ENCODE measurements at places on chromosomes 3 and 15.

GRCh38 chr3:187016639-187017345 lies 86.5 kb downstream of the ST6GAL1 start:
- DNase-seq = no peak

DNA sequence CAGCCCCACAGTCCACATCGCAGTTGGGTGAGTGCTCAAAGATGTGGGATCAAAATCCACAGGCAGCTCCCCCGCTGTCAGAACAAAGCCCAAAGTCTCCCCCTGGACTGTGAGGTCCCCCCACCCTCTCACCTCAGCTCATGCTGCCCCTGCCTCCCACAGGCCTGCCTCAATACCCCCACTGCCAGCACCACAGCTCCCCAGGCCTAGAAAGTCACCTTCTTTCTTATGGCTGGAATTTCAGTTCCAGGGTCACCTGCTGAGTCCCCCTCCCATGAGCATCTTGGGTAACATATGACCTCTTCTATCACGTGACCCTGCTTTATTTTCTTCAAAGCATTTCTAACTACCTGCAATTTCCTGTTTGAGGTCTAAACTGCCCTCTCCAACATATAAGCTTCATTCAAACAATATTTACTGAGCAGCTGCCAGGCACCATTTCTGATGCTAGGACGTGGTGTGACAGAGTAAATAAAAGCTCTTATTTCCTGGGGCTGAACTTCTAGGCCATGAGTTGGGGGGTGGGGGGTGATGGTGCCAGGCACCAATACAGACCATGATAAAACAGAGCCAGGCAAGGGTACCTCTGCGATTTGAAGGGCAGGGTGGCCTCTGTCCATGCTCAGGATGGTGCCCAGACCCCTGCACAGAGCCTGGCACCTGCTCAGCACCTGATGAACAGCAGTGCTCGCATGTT lies 2.4 kb upstream of the TMEM89 start:
- no peak for DNase-seq

DNA sequence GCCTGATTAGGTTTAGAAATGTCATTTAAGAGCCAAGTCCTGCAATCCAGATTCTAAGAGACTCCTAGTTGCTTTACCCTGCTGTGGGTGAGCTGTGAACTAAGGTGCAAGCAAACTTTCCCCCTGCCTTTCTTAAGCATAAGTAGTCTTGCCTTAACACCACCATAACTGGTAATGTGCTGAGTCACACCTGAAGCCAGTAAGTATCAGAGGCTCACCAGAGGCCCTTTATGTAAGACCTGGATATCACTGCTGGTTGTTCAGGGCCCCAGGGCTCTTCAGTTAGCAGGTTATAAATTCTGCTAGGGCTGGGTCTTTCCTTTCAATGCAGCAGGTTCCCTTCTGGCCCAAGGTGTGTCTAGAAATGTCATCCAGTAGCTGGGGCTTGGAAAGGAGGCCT lies 509.9 kb downstream of the VGLL3 start:
- DNase-seq = no peak

DNA sequence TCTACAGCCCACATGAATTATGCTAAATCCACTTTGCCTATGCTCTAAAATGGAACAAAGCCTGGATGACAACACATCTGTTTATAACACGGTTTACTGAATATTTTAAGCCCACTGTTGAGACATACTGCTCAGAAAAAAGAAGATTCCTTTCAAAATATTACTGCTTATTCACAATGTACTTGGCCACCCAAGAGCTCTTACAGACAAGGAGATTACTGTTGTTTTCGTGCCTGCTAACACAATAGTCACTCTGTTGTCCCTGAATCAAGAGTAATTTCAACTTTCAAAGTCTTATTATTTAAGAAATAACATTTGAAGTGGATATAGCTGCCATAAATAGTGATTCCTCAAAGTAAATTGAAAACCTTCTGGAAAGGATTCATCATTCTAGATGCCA lies 70.9 kb downstream of the ANKRD28 start:
- DNase-seq = no peak

GRCh38 chr15:69871511-69872134 lies 226.1 kb downstream of the TLE3 start:
- no peak for DNase-seq

DNA sequence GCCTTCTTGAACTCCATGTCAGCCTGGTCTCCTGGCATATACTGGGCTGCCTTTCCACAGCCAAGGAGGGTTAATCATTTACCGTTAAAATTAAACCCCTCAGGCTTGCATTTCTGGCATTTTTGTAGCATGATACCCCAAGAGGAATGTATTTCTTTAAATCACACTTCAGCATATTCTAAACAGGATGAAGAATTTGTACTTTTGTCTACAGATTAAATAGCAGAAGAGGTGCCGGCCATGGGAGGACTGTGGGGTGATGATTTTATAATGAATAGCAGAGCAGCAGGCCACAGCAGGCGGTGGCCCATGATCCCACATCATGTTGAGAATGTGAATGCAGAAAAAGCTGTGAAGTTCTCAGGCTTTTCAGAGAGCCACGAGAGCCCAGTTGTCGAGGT lies 90.2 kb downstream of the ARNT2 start:
- no peak for DNase-seq

- no peak for DNase-seq
Observed at GRCh38 chr3:55571913-55572312, 84.8 kb upstream of the WNT5A start.

DNA sequence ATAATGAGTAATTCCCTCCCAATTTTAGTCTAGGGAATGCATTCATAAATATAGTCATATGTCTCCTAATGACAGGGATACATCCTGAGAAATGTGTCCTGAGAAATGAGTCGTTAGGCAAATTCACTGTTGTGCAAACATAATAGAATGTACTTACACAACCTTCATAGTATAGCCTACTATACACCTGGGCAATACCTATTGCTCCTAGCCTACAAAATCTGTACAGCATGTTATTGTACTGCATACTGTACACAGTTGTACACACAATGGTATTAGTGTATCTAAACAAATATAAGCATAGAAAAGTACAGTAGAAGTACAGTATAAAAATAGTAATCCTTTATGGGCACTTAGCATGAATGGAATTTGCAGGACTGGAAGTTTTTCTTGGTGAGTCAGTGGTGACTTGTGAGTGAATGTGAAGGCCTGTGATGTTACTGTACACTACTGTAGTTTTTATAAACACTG lies 6.6 kb downstream of the DTWD1 start:
- DNase-seq = no peak

DNA sequence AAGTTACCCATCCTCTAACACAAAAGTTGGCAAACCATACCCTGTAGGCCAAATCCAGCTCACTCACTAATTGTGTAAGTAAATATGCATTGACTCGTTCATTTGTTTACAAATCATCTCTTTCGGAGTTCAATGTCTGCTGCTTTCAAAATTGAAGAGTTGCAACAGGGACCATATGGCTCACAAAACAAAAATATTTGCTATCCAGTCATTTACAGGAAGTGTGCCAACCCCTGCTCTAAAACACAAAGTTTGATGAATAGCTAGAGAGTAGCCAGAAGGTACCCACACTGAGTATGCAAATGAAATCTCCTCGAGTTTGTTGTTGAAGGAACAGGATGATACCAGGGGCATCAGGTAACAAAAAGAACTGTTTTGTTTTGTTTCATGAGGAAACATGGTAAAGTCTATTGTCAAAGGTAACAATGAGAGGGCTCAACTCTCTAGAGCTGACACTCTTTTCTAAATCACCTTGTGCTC lies 236.2 kb upstream of the THBS1 start:
- DNase-seq = no peak

- DNase-seq = no peak
Observed at GRCh38 chr15:101306341-101307047, 11.4 kb upstream of the SNRPA1 start.

- DNase-seq = no peak
Observed at GRCh38 chr3:57957824-57958223, 50.4 kb upstream of the FLNB start.

GRCh38 chr3:61908382-61908781 lies 347.0 kb downstream of the PTPRG start:
- DNase-seq = no peak

- DNase-seq = no peak
Observed at GRCh38 chr15:49737127-49737526, 116.3 kb downstream of the DTWD1 start.

DNA sequence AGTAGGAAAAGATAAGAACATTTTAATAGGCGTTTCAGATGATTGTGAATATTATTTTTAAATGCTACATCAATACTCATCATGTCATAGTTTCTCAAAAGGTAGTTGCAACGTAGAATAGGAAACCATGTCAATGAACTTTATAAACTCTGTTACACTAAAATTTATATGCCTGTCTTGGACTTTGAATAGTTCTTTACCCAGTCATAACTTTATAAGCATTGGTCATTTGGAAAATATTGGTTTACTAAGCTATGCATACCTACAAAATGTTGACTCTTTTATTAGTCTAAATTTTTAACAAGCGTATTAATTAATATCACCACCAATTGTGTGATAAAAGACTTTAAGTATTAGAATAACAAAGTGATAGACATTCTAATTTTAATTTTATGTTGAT lies 293.5 kb downstream of the CGGBP1 start:
- no peak for DNase-seq

DNA sequence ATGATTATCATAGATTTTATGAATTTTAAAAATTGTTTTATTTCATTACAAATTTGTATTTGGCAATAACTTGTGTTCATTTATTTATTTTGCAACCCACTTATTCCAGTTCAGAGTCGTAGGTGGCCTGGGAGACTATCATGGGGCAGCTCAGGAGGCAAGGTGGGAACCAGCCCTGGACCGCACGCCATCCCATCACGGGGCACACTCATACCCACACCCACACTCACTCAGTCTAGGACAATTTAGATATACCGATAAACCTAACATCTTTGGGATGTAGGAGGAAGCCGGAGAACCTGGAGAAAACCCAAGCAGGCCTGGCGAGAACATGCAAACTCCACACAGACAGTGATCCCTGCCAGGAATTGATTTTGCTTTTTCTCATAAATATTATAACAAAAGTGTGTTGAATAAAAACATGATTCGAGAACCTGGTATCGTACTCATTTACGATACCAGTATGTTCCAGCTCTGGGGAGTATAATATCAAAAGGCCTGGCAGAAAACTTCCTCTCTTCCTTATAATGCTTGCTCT lies 205.3 kb downstream of the NFKBIZ start:
- no peak for DNase-seq

DNA sequence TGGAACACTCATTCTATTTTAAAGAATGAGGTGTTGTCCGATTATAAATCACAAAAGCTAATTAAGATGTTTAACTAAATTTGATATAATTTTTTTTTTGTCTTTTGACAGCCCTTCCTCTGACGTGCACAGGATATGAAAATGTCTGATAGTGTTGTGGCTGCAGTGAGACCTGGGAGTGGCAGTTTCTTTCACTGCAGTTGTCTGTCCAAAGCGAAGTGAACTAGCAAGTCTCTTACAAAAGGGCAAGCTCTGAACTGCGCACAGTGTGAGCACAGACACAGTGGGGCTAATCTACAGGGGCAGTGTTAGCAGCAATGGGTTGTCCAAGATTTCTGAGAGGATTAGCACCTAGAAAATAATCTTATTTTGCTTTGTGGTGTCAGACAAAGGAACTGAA lies 29.1 kb upstream of the MYRIP start:
- DNase-seq = no peak

DNA sequence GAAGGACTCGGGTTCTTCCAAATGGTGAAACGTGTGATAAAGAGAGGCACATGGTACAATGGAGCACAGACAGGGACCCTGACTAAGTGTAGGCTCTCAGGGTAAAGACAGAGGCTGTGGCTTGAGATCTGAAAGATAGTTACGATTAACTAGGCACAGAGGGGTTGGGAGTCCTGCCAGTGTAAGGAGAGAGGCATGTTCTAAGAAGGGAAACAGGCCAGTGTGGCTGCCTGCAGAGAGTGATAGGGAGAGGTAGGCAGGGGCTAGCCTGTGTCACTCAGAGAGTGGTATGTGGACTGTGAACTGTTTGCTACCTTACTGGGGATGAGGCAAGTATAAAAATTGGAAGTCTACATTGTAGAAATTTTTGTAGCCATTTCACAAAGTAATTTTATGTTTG lies 109.5 kb downstream of the PEX5L start:
- DNase-seq = no peak

- no peak for DNase-seq
Observed at GRCh38 chr3:190064112-190064511, 56.6 kb downstream of the P3H2 start.

GRCh38 chr3:16300881-16301359 lies 35.9 kb downstream of the OXNAD1 start:
- no peak for DNase-seq

GRCh38 chr3:156488767-156489166 lies 66.2 kb downstream of the SSR3 start:
- peak; percentile 47 for DNase-seq

DNA sequence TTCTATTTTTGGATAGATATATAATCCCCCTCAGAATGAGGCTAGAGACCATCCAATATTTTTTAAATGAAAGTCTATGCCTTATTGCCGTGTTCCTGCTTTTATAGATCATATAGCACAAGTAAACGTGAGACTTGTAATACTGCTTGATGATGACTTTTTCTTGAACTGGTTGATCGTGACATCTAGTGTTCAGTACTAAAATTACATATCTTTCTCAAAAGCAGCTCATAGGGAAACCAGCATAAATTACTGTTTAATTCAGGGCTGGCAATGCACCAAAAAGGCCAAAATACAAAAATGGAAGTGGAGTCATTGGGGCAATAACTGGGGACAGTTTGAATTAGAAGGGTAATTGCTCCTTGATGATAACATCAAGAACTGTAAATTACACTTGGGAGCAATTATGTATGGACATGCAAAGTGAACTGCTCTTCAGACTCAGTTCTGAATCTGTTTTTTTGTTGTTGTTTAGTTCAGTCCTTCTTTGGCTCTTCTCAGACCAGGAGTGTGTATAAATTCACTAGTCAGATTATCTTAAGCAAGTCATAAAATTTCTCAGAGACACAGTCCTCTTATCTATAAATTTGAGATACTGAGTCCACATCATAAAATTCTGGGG lies 325.3 kb downstream of the THSD4 start:
- DNase-seq = no peak

Data from K562 (cell line).